ENCODE measurements at places on chromosomes 2 and 18. TPM values are rescaled to one million over a fixed set of nuclear protein-coding genes. Genes with fewer than 3 reads are reported as not detected.
A peak's percentile ranks its signal among the peaks of the same experiment; 100 is the strongest.

The DSC2 gene
- 24.9 TPM for total RNA-seq

The COQ10B gene
- total RNA-seq: 16.2 TPM

The FRZB gene
- total RNA-seq: 1.1 TPM

- H3K4me3 ChIP-seq: no peak overlapping the region
- no peaks in the 10 kb centered on the region for H3K36me3 ChIP-seq
- H3K27me3 ChIP-seq: no peaks in the 10 kb centered on the region
- H3K27ac ChIP-seq: no peak overlapping the region
Observed at GRCh38 chr2:172775319-172775718, 39.7 kb downstream of the RAPGEF4 start.

DNA sequence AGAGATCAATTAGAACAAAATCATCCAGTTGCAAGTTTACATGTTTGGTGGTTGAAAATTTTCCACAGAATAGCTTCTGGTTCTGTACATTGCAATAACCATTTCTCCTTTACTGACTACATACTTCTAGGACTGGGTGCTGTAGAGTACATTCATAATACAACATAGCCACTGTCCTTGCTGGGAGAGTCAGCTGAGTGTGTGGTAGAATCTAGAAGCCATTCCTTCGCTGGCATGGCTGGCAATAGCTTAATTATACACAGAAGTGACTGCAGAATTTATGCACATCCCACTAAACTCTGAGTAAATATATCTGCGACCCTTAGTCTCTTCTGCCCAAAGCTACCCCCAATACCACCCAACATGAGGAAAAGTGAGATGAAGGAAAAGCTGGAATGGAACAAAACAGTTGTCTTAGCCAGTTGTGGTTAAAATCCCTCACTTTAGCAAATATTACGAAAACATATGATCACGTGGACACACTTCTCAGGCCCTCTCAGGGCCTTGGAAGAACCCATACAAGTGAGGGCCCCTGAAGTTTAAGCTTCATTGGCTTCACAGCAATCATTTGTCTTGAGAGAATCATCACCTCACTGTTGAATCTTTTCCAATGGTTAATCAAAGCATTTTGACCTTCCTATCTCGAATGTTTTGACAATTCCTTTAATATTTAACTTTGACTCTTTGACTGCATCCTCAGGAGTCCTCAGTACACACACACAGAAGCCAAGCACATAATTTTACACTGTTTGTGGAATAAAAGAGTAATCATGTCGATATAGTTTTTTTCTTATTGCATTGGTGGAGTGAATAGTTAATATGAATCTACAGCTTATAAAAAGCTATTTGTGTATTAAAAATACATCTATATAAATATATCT is 225.1 kb downstream of the ZNF385B start:
- no peaks in the 10 kb centered on the region for H3K4me1 ChIP-seq
- H3K27ac ChIP-seq: no peak overlapping the region
- no peak overlapping the region for H3K4me3 ChIP-seq
- DNase-seq: no peak

GRCh38 chr2:219428469-219428868 is 6.2 kb upstream of the SPEG start:
- H3K4me3 ChIP-seq: no peak overlapping the region
- H3K36me3 ChIP-seq: no peaks in the 10 kb centered on the region
- no peak overlapping the region for H3K27ac ChIP-seq
- no peaks in the 10 kb centered on the region for H3K4me1 ChIP-seq
- DNase-seq: peak; percentile 12
- H3K27me3 ChIP-seq: no peaks in the 10 kb centered on the region

DNA sequence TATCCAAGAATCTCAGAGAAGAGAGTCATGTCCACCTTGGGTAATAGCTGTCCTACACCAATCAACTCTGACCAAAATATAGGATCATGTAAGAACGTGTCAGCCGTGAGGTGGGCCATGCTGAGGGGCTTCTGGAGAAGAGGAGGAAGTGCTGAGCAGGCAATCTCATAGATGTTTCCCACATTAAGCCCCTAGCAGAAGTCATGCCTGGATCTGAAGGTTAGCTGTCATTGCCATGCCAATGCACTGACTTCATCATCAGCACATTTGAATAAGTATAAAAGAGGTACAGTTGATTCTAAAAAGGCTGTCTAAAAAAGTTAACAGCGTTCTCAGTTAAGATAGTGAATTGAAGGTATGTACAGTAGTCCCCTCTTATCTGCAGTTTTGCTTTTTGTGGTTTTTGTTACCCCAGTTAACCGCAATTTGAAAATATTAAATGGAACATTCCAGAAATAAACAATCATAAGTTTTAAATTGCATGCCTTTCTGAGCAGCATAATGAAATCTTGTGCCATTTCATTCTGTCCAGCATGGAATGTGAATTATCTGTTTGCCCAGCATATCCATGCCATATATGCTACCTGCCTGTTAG is 67.2 kb upstream of the TMEM17 start:
- H3K4me3 ChIP-seq: no peak overlapping the region
- H3K36me3 ChIP-seq: no peaks in the 10 kb centered on the region
- H3K27me3 ChIP-seq: peaks cover 4% of the 10 kb centered on the region
- no peak overlapping the region for H3K27ac ChIP-seq
- no peaks in the 10 kb centered on the region for H3K4me1 ChIP-seq

DNA sequence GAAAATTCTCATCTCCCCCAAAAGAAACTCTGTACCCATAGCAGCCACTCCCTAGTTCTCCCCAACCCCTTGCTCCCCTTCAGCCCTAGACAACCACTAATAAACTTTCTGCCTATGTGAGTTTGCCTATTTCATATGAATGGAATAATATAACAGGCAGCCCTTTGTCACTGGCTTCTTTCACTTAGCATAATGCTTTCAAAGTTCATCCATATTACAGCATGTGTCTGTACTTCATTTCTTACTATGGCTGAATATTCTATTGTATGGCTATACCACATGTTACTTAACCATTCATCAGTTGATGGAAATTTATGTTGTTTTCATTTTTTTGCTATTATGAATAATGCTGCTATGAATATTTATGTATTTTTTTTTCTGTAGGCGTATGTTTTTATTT is 442.9 kb downstream of the SLC4A3 start:
- no peaks in the 10 kb centered on the region for H3K27me3 ChIP-seq
- no peak overlapping the region for H3K4me3 ChIP-seq
- no peak for DNase-seq
- H3K27ac ChIP-seq: no peak overlapping the region

- no peak overlapping the region for H3K27ac ChIP-seq
- DNase-seq: no peak
- H3K4me3 ChIP-seq: no peak overlapping the region
- no peaks in the 10 kb centered on the region for H3K4me1 ChIP-seq
Observed at GRCh38 chr18:63043516-63043915, 276.1 kb downstream of the BCL2 start.

DNA sequence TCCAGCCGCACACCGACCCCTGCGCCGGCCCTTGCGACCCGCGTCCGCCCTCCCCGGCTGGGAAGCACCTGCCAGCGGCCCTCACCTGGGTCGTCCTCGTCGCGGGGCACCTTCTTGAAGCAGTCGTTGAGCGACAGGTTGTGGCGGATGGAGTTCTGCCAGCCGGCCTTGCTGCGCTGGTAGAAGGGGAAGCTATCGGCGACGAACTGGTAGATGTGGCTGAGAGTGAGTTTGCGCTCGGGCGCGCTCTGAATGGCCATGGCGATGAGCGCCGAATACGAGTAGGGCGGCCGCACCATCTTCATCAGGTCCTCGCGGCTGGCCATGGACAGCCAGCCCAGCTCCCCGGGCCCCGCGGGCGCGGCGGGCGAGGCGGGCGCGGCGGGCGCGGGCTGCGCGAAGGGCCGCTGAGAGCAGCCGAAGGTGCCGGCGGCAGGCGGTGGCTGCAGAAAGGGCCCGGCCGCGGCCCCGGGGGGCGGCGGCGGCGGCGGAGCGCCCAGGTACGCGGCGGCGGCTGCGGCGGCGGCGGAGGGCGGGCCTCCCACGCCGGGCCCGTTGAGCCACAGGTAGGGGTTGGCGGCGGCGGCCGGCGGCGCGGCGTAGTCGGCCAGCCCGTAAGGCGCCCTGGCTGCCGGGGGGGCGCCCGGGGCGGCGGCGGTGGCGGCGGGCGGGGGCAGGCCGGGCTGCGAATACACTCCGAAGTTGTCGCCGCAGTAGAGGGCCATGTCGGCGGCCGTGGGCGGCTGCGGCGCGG is 505 bp downstream of the FOXI3 start:
- peak overlapping the region; percentile 78 for H3K4me3 ChIP-seq
- H3K27ac ChIP-seq: no peak overlapping the region
- H3K27me3 ChIP-seq: peaks cover 12% of the 10 kb centered on the region
- peak; percentile 41 for DNase-seq
- H3K36me3 ChIP-seq: peaks cover 29% of the 10 kb centered on the region

DNA sequence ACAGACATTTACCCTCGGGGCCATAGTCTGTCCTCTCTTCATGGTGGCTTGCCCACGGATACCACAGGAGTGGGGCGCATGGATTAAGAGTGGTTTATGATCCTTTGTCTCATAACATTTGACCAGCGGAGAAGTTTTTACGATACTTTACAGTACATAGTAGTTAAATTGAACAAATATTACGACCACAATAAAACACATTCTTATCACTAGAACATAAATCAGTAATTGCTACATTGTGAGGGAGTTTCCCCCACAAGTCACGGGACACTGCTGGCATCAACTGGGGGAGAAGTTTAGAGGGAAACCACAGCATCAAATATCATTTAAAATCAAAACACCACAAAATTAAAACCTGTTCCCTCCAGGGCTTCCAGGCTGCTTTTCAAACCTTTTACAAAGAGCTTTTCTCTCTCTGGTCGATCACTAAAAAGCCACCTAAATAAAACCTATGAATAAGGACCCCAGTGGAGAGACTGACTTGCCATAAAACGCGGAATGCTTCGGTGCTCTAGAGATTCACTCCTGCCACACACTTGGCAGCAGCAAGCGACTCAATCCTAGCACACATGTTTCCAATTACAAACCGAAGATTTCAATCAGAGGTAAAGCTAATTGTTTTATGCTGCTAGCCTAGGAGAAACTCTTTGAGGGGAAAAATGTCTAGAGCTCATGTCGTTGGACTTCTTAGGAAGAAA is 173.7 kb upstream of the HNRNPA3 start:
- no peaks in the 10 kb centered on the region for H3K4me1 ChIP-seq
- H3K27me3 ChIP-seq: no peaks in the 10 kb centered on the region
- no peak overlapping the region for H3K4me3 ChIP-seq
- no peak overlapping the region for H3K27ac ChIP-seq
- no peak for DNase-seq
- H3K36me3 ChIP-seq: no peaks in the 10 kb centered on the region

GRCh38 chr2:172038604-172039003 is 38.9 kb downstream of the METAP1D start:
- DNase-seq: no peak
- H3K4me1 ChIP-seq: no peaks in the 10 kb centered on the region
- no peaks in the 10 kb centered on the region for H3K36me3 ChIP-seq
- H3K4me3 ChIP-seq: no peak overlapping the region
- H3K27me3 ChIP-seq: no peaks in the 10 kb centered on the region

DNA sequence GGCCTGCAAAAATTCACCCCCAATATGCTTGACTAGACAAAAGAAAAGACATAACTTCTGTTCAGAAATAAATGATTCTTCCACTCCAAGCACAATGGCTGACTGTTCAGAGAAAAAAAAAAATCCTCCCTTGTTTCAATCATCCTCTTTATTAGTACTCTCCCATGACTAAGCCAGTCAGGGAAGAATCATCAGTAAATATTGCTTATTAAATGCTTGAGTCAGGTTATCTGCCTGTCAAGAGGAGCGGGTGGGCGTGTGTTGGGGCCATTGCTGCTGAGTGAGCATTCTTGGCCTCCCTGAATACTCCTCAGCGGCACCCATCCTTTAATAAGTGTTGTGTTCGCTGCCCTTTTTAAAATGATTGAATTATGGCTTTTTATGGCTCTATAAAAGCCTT is 1334.8 kb upstream of the CELF4 start:
- H3K27me3 ChIP-seq: no peaks in the 10 kb centered on the region
- H3K4me1 ChIP-seq: no peaks in the 10 kb centered on the region
- H3K36me3 ChIP-seq: no peaks in the 10 kb centered on the region
- no peak overlapping the region for H3K4me3 ChIP-seq

DNA sequence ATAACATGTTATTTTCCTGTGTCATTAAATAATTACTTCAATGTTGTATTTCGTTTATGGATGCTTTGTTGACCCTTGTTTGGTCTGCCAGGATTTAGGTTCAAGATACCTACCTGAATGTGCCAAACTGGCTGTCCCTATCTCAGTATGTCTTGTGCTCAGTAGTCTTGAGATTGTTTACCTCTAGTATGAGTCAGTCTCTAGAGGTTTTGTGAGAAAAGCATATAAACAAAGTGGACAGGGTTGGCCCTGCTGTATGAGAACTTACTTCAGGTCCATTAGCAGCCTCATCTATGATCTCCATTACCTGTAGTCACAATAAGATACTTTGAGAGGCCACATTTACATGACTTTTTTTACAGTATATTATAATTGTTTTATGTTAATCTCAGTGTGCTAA is 17.8 kb downstream of the DDX18 start:
- no peaks in the 10 kb centered on the region for H3K4me1 ChIP-seq
- peaks cover 24% of the 10 kb centered on the region for H3K36me3 ChIP-seq
- no peak overlapping the region for H3K4me3 ChIP-seq
- H3K27me3 ChIP-seq: no peaks in the 10 kb centered on the region
- H3K27ac ChIP-seq: no peak overlapping the region

DNA sequence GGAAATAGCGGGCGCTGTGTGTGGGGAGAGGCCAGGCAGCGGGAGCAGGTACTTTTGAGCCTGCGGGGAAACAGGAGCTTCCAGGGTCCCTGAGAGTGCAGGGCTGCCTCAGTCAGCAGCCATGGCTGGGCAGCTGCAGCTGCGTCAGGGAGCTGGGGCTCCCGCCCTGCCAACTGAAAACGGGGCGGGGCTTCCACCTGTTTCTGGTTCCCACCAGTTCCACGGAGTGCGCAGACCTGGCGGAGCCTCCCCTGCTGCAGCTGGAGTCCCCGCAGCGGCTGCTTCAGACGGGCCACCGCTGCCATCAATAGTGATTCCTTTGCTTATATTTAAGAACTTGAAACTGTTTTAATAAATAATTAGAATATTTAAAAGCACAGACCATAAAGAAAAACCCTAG is 30.6 kb upstream of the RPRM start:
- peaks cover 12% of the 10 kb centered on the region for H3K36me3 ChIP-seq
- peak; percentile 67 for DNase-seq
- H3K4me1 ChIP-seq: peaks cover 1% of the 10 kb centered on the region
- no peak overlapping the region for H3K4me3 ChIP-seq

DNA sequence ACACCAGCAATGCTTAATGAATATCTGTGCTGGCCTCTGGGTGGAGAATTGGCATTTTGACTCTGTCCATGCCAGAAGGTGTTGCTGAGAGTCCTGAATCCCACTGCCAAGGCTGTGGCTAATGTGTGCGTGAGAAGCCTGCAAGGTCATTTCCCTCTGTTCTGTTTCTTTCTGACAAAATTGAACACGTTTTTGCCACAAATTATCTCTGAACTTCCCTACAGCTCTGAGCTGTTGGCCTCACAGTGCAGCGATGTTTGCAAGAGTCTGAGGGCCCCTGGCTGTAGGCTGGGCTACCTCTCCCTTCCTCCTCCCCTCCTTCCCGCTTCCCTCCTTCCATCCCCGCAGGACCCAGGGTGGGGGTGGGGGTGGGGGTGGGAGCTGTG is 154.1 kb upstream of the HS6ST1 start:
- no peaks in the 10 kb centered on the region for H3K4me1 ChIP-seq
- H3K4me3 ChIP-seq: no peak overlapping the region
- no peak for DNase-seq
- H3K36me3 ChIP-seq: peaks cover 22% of the 10 kb centered on the region
- no peak overlapping the region for H3K27ac ChIP-seq
- no peaks in the 10 kb centered on the region for H3K27me3 ChIP-seq

- DNase-seq: no peak
- H3K4me1 ChIP-seq: 0 out of 2 replicates have a peak, but pooled peaks cover 3% of the 10 kb centered on the region
- H3K27me3 ChIP-seq: no peaks in the 10 kb centered on the region
- no peaks in the 10 kb centered on the region for H3K36me3 ChIP-seq
- no peak overlapping the region for H3K27ac ChIP-seq
Observed at GRCh38 chr2:46001741-46002506, 295.3 kb upstream of the EPAS1 start.
